ENCODE measurements at places on chromosomes 3 and 15.
A peak's percentile ranks its signal among the peaks of the same experiment; 100 is the strongest.

DNA sequence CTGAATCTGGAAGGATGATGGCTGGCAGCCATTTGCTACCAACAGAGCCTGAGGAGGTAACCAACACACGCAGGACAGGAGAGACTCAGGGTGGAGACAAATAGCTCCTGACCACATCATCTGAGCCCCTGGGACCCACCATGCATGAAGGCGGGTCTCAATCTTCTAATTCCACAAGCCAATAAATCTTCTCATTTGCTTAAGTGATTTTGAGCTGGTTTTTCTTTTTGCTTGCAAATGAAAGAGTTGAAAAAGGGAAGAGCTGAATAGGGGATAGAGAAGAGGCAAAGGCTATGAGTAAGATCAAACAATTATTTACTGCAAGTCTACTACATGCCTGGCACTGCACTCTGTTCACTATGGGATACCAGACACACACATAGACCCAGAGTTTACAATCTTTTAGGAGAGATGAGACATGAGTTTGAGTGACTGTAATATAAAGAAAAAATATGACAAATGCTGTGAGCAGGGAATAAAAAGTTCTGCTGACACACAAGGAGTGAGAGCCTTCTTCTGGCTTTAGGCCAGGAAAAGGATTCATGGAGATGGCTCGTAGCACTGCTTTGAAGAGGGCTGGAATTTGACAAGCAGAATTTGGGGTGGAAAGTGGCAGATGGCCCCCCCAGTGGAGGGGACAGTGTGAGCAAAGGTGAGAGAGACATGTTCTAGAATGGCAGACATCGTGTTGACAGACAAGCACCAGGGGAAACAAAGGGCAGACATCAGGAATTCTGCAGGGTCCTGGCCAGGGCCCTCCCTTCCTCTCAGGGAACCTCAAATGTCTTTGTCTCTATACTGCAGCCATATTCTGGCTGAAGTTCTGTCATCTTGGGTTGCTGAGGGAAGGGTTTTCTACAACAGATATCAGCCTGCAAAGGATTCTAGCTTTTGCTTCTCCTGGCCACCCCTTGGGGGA is 69.8 kb upstream of the WNT5A start:
- DNase-seq: peak; percentile 56

DNA sequence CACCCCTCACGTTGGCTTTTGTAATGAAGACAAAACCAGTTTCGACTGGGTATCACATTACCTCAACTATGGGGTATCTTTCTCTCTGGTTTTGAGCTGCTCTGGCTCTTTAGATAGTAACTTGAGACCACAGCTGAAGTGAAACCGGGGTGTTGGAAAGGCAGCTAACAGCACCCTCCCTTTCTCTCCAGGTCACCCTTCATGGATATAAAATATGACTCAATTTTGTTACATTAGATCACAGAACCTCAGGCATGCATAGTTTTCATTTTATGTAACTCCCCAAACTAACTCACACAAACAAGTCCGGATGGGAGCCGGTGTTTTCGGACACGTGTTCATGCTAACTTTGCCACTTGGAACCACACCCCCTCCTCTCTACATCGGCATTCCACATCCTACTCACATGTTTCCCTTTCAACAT is 90.7 kb downstream of the NR2F2 start:
- peak; percentile 30 for DNase-seq

DNA sequence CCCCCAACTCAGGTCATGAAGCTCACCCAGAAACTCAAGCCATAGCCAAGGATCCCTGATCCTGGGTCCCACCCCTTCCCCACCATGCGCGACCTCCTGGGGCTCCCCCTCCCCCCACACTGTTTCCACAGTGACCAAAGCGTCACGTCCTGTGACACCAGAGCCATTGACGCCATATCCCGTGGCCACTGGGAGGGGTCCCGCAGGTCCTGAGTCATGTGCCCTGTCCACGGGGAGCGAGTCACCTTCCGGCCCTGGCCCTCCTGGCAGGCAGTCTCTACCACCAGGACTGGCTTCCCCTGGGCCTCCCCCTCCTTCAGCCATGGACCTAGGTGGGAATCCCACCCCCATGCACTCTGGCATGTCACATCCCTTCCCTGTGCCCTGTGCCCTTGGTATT is 15.6 kb downstream of the SEMA3F start:
- DNase-seq: peak; percentile 52

DNA sequence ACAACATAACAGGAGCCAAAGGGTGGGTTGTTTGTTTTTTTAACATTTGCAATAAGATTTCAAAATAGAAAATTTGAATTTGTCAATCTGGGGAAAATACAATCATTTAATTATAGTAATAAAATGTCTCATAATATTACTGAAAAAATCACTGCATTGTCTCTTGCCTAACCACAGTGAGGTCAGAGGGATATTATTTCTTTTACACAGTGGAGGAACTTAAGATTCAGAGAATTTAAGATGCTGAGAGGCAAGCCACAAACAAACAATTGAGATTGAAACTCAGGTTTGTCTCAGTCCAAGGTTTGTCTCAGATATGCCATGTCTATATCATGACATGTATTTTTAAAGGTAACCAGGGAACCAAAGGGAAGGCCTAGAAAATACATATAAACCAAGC is 428.7 kb downstream of the FOXP1 start:
- DNase-seq: no peak

DNA sequence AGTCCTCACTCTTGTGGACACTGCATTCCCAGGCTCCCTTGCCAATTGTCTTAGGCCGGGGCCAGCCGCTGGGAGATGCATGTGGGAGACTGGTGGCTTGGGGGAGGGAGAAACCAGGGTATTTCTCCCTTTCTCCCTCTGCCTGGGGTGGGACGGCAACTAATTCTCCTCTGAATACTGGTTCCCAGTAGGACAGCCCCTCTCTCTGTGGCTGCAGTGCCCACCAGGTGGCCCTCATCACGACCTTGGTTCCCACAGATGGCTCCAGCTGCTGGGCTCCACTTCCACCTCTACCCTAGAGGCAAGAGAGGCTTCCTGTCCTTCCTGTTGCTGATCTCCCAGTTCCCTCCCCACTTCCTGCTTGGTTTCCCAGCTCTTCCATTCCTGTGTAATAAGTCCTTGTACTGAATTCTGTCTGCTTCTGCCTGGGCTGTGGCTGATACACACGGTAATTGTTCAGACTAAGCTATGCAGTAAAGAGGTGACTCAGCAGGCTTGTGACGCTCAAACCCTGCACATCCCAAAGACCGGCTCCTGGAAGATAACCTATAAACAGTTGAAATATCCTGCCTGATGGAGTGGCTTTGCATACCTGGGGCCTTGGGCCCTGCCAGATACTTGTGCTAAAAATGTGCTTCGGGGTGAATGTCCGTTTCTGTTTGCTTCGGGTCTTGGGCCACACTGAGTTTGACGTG is 20.4 kb upstream of the COPG1 start:
- DNase-seq: peak; percentile 61

DNA sequence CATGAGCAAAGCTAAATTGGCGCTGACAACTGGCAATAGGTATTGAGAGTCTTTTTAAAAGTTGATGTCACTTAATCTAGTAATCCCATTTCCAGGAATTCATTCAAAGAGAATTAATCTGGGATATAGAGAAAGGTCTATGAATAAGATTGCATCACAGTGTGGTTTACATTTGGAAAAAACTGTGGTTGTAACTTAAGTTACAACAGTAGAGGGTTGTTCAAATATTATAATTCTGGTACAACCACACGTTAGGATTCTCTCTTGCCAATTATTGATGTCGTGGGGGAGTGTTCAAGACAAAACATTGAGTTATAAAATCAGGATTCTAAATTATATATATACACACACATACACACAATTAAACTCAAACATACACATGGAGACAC is 79.8 kb downstream of the LIPC start:
- DNase-seq: no peak

DNA sequence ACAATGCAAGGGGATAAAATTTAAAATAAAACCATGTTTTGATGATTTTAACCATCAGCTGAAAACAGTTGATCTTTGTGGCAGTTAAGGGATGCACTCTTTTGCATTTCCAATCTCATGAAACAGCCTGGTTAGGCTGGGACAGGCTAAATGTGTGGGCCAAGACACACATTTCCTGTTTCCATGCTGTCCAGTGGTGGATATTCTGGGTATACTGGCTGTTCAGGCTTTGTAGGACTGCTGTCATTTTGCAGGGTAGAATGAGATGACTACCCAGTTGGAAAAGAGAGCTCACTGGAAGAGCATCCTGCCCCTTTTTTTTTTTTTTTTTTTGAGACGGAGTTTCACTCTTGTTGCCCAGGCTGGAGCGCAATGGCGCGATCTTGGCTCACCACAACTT is 42.0 kb upstream of the IP6K2 start:
- DNase-seq: no peak

GRCh38 chr3:15997274-15997943 is 177.1 kb upstream of the GALNT15 start:
- no peak for DNase-seq

- DNase-seq: no peak
Observed at GRCh38 chr3:121228971-121229370, 316.8 kb downstream of the POLQ start.

- DNase-seq: no peak
Observed at GRCh38 chr15:39685367-39685766, 97.3 kb downstream of the FSIP1 start.

- peak; percentile 46 for DNase-seq
Observed at GRCh38 chr3:38227989-38228388, 37.6 kb upstream of the SLC22A13 start.

- DNase-seq: no peak
Observed at GRCh38 chr3:124997303-124998246, 58.2 kb downstream of the HEG1 start.

GRCh38 chr3:58867621-58868020 is 182.2 kb downstream of the CFAP20DC start:
- no peak for DNase-seq

GRCh38 chr3:13277860-13278531 is 142.1 kb downstream of the NUP210 start:
- no peak for DNase-seq

Measured in lung (tissue), 17 donors.